Esophagus (tissue), 2 donors: ENCODE measurements at places on chromosomes 2 and 18. TPM values are rescaled to one million over a fixed set of nuclear protein-coding genes. Genes with fewer than 3 reads are reported as not detected.

Gene FABP1
- 0.12 TPM for polyA plus RNA-seq

Gene MATN3
- polyA plus RNA-seq: 0.14 TPM

Gene MDH1B
- 0.51 TPM for polyA plus RNA-seq

Gene IL1R2
- polyA plus RNA-seq: 67.4 TPM

Gene KCNS3
- 2.9 TPM for polyA plus RNA-seq
